Activated CD8-positive, alpha-beta memory T cell treated with anti-CD3 and anti-CD28 coated beads for 4 hours (primary cell): ENCODE measurements at places on chromosomes 4 and X.

- DNase-seq = no peak
These were observed 60.2 kb downstream of the CHRNA9 start for GRCh38 chr4:40395166-40395900.

DNA sequence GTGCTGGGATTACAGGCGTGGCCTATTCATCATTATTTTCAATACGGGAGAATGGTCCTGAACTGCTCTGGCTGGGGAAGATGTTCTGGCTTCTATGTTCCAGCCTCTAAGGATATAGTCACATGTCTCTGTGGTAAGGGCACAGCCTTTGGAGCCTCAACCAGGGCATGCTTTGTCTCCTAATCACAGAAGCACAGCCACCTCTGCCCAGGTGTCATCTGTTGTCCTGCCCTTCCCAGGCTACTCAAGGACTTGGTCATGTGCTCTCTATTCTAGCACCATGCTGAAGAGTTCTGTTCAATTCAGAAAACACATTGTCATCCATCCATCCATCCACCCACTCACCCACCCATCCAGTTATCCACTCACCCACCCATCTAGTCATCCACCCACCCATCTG is 29.5 kb downstream of the ASMTL start:
- no peak for DNase-seq

DNA sequence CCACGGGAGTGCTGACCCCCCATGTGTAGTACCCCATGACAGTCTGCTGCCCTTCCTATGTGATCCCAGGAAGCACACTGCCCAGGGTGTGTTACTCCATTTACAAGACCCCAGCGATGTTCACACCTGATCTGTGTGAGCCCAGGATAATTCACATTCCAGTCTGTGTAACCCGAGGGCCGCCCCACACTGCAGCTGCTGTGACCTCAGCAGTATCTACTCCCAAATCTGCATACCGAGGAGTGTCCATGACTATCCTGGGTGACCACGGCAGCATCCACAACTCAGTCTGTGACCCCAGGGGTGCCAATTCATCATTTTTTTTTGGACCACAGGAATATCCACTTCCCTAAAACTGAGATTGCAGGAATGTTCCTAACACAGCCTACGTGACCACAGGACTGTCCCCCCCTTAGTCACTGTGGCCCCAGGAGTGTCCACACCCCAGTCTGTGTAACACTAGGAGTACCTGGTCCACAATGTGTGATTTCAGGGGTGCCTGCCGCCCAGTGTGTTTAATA is 7.8 kb upstream of the GLOD5 start:
- no peak for DNase-seq

DNA sequence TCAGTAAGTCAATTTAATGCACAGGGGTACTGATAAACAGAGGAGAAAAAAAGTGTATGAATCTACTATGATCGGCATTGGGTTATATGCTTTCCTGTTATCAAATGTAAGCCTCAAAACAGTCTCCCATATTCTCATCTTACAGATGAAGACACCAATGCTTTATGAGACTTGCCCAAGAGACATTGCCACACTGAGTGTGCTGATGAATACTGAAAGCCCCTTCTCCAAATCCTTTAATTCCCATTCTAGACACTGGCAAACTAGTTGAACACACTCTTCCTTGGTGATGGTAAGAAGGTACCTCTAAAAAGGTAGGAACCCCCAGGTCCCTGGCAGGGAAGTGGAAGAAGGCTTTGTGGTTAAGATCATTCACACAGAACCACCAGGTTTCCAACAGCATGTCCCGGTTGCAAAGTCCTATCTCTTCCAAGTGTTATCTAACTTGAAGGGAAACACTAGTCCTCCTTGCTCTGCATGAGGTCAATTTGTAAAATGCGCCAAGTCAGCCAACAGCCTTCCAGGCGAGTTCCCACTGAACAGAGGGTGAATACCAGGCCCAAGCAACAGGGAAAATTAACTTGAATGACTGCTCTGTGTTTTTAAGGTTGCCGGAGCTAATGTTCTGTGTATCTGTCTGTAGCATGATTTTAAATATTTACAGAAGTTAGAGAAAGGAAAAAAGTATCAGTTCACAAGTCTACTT is 5.1 kb downstream of the SETD7 start:
- no peak for DNase-seq

DNA sequence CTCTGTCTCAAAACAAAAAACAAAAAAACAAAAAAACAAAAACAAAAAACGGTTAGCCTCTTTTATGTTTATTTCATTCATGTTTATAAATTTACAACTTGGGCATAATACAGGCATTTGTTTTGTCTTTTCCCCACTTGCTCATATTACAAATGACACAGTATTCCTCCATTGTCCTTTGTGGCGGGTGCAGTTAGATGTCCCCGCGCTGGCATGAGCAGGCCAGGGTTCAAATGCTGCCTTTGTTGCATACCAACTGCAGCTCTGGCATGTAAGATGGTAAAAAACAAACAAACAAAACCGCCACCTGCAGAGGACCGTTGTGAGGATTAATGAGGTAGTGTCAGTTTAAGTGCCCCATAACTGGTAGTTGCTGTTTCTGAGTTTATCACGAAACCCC is 16.1 kb upstream of the HPF1 start:
- no peak for DNase-seq

- DNase-seq = no peak
These were observed 479 bp downstream of the BRCC3 start for GRCh38 chrX:155071694-155072280.

DNA sequence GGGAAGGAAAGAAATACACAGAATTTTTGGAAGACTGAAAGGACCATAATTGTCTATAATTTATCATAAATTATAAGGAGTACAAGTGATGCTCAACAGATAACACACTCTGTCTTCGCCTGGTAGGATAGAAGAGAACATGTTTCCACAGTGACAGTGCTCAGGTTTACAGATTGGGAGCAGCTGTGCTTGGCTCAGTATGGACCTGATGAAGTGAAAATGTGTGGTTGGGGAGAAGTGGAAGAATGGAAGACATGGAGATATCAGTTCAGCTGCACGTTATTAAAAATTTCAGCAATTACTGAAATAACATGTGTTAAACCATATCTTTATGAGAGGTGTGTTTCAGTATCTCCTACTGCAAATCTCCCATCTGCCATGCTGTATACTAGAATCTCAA is 90.6 kb downstream of the TLL1 start:
- DNase-seq = no peak

GRCh38 chr4:158535130-158535614 is 13.5 kb downstream of the RXFP1 start:
- no peak for DNase-seq

GRCh38 chr4:31088600-31089230 is 368.5 kb downstream of the PCDH7 start:
- DNase-seq = no peak

DNA sequence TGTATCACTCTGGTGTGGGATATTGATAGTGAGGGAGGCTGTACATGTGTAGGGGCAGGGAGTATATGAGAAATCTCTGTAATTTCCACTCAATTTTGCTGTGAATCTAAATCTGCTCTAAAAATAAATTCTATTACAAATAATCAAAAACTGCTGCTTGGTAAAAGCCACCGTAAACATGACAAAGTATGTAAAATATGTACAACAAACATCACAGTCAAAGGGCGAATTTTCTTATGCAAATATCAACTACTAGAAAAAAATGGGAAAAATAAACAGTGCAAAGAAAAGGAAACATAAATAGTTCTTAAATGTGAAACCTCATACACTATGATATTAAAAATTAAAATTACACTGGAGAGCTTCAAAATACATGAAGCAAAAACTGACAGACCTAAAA is 105.1 kb upstream of the DCLK2 start:
- DNase-seq = no peak

- peak; percentile 9 for DNase-seq
These were observed 17.1 kb upstream of the MAP7D3 start for GRCh38 chrX:136268051-136269048.

DNA sequence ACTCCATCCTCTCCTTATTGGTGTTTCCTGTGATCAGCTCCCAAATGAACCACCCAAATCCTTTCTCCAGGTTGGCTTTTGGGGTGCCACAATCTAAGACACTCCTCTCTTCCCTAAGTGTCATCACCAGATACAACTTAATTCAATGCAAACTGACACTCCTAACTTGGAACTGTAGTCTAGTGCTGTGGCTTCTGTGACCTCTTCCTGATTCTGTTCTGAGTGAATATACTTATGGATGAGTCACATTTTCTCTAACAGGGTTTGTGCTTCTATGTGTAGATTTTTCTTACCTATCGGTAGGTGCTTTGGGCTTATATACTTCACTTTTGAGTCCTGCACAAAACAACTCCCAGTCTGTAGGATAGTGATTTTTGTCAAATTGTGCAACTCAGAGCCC is 141.3 kb upstream of the MAOA start:
- no peak for DNase-seq

DNA sequence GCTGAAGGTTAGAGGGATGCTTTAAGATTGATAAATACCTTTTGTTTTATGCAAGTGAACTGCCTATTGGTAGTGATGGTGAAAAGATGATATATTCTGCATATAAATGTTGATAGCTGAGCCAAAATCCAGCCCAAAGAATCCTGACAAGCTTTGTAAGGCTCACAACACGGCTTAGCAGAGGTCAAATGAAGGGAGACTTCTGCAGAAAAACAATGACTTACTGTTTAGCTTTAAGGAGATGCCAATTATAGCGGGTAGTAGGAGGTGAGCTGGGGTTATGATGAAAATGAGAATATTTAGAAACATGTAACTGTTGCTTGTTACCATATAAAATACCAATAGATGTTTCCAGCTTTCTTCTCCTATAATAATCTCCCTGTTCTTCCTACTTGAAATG is 97.1 kb downstream of the AFF1 start:
- no peak for DNase-seq

- DNase-seq = no peak
These were observed 317 bp downstream of the CMC4 start for GRCh38 chrX:155070663-155070974.

DNA sequence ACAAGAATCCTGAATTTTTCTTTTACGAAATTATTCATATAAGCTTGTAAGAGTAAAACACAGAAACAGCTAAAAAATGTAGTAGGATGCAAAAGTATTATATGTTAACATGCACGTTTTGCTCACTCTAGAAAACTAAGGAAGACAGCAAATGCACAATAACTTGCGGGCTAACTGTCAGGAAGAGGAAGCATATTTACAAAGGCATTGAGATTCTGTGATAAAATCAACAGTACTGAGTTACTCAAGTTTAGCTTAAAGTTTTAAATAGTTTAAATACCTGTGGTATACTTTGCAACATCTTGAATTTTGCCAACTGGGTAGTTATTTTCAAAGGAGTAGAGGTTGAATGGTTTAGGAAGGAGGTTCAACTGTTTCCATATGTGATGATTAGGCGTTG is 37.0 kb downstream of the SH2D1A start:
- no peak for DNase-seq

- DNase-seq = no peak
These were observed 34.5 kb downstream of the KDM5C start for GRCh38 chrX:53190363-53190960.

- DNase-seq = no peak
These were observed 188.5 kb upstream of the FTHL17 start for GRCh38 chrX:31260351-31260750.

DNA sequence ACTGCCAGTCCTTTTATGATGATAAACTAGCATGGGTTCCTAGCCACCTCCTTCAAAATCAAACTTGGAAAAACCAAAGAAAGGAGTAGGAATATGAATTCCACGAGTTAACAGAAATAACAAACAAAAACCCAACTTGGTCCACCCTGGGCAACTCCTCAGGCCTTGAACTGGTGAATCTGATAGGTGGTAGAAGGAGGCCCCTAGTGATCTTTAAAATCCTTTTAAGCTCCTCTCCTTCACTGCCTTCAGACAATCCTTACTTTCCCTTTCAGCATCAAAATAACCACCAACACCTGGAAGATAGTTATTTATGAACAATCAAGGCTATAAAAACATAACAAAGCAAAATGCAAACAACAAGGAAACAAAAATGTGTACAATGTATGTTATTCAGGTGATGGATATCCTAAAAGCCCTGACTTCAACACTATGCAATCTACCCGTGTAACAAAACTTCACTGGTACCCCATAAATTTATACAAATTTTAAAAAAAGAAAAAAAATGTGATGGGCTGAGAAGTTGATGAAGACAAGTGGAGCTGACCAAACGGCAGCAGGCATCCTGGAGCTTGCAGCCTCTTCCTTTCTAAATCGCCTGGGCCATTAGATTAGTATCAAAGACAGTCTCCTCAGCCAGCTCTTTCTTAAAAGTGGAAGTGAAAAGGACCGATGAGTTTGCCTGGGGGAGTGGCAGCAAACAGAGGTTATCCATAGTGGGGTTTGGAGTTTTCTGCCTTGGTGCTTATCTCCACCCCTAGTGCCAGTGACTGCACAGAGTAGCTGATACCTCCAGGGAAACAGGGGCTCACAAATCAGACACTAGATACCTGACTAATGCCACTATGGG is 179.6 kb downstream of the TMA16 start:
- DNase-seq = no peak

GRCh38 chrX:91435395-91435794 is 756 bp downstream of the PABPC5 start:
- DNase-seq = no peak

- DNase-seq = no peak
These were observed 39.8 kb downstream of the IRF2 start for GRCh38 chr4:184434501-184435066.

DNA sequence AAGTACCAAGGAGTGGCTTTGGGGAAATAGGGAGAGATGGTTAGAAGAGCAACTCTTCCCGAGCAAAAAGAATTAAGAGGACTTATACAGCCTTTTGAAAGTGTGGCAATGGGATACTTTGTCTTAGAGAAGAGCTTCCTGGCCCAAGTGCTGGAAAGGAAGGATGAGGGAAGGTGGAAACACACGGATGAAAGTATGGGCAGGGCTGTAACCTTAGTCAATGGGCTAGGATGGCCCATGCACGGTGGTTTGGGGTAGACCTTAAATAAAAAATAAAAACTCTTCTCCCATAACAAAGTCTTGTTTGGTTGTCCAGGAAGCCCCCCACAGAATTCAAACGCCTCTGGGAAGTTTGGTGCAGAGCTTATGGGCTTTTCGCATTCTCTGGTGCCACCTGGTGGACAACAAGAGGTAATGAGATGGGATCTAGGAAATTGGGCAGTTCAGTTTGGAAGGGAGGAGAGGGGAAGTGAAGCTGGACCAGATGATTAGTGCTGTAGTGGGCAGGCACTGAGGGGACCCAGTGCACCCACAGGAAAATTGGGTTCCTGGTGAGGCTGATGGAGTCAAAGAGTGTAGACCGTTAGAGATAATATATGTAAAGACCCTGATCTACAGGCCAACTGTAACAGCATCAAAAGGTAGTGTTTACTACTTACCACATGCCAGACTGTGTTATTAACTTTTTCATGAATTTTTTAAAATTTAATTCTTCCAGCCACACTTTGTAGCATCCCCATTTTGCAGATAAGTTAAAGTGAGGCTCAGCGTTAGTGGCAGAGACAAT is 13.8 kb upstream of the ENOX2 start:
- peak; percentile 12 for DNase-seq

DNA sequence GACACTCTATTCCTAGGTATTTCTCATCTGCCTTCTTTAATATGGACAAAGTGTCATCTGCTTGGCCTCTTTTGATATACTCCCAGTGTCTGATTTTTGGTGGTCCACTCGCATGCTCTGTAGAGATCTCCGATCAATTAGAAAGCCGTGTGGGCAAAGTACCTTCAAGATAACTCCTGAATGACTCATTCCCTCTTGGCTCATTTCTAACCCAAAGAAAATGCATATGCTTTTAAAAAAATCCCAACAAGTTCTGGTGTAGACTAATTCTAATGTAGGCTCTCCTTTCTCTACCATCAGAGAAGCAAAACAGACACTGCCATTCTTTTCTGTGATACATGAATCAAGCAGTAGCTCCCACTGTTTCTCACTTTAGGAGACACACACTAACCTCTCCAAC is 714.9 kb upstream of the ADGRL3 start:
- no peak for DNase-seq

GRCh38 chr4:82799006-82799881 is 648 bp upstream of the SCD5 start:
- DNase-seq = no peak
